ENCODE measurements at places on chromosomes 6 and 20.

DNA sequence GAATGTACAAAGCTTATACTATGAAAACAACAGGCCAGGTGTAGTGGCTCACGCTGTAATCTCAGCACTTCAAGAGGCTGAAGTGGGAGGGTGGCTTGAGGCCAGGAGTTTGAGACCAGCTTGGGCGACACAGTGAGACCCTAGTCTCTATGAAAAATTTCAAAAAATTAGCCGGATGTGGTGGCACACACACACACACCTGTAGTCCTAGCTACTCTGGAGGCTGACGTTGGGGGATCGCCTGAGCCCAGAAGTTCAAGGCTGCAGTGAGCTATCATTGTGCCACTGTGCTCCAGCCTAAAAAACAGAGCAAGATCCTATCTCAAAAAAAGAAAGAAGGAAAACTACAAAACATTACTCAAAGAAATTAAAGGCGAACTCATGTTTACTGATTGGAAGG, 7.3 kb upstream of the ASF1A start:
- DNase-seq, result no peak

- no peak for DNase-seq
Measured at GRCh38 chr20:47003223-47003622, 108.6 kb downstream of the EYA2 start.

GRCh38 chr20:51934301-51935002, 132.1 kb upstream of the SALL4 start:
- no peak for DNase-seq

- no peak for DNase-seq
Measured at GRCh38 chr6:19715167-19715551, 122.0 kb upstream of the ID4 start.

DNA sequence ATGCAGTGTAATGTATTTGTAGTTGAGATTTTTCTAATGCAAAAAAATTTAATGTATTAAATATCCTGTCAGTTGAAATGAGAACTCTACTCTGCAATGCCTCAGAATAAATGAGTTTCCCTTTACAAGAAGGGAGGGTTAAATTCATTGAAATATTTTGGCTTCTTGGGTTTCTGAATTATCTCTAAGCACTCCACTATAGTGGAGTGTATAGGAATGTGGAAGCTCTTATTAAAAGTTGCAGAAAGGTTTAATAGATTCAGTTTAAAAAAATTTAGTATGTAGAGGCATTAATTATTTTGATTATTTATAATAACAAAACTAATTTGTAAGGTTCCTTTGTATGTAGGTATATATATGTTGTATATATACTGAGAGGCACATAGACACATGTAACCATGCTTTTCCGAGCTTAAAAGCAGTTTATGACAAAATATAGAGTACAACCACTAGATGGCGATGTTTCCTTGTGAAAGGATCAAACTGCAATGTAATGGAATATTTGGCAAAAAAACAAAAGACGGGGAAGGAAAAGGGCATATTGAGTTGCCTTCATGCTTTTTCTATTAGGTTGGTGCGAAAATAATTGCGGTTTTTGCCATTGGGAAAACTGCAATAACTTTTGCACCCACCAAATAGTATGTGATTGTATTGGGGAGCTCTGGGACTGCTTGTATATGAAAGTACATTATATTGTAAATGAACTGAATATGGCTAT, 144.2 kb downstream of the MYO6 start:
- peak; percentile 51 for DNase-seq

DNA sequence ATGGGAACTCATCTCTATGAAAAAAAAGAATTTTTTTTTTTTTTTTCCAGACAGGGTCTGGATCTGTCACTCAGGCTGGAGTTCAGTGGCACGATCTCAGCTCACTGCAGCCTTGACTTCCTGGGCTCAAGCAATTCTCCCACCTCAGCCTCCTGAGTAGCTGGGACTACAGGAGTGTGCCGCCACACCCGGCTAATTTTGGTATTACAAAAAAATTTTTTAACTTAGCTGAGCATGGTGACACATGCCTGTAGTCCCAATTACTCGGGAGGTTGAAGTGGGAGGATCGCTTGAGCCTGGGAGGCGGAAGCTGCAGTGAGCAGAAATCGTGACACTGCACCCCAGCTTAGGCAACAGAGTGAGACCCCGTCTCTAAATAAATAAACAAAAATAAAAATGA, 7.5 kb downstream of the DEF6 start:
- no peak for DNase-seq

DNA sequence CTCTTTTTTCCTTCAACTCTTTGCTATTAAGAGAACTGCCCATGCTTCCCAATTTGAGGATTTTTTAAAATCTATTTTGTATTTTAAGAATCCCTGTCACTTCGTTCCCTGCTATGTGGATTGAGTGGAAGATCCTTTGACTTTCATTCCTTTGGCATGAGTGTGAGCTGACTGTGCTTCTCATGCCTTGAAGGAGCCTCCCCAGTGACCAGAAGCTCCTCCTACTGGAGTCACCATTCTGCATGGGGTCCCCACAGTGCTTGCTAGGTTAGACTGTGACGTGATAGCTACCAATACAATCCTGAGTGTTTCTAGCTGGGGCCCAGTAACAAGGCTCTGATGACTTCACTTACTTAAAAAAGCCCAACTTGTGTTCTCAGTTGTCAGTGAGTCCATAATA, 104.4 kb upstream of the LAMP5 start:
- DNase-seq, result no peak

- no peak for DNase-seq
Measured at GRCh38 chr6:110020888-110021287, 42.8 kb downstream of the GPR6 start.

DNA sequence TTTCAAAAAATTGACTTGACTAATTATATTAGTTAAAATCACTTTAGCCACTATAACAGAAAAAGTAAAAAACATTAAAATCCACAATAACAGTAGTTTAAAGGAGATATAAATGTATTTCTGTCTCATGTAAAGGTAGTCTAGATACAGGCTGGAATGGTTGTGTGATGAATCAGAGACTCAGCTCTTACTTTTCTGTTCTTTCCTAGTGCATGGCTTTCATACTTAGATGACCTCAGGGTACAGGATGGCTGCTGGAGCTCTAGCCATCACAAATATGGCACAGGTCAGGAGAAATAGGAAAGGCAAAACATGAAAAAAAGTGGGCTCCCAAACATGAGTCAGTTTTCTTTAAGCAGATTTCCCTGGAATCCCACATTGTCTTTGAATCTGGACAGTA, 157.7 kb upstream of the FLRT3 start:
- no peak for DNase-seq

GRCh38 chr6:136783021-136783420, 9.3 kb downstream of the MAP3K5 start:
- no peak for DNase-seq
